Skeletal muscle cell (primary cell): ENCODE measurements at places on chromosomes 1 and 21.

GRCh38 chr1:158998781-158999161 is 10.9 kb upstream of the IFI16 start:
- no peak for DNase-seq

GRCh38 chr1:197225611-197226010 is 42.4 kb upstream of the CRB1 start:
- no peak for DNase-seq

DNA sequence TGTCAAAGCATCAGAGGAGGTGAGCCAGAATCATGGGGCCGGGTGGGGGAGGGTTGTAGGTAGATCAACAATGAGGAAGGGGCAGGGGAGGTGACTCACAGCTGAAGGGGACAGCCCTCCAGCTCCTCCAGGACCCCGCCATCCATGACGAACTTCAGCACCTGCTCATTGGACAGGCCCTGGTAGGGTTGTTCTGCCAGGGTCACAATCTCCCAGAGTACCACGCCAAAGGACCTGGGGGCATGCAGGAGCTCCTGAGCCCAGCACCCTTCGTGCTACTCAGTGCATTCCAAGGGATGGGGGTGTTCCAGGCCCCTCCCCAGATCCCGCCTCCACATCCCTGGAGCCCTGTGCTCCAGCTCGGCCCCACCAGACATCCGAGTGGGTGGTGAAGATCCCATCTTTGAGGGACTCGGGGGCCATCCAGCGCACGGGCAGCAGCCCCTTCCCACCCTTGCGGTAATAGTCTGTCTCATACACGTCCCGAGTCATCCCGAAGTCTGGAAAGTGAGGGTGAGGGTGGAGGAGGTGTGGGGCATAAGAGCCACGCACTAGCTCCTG is 17.5 kb downstream of the INSRR start:
- no peak for DNase-seq

GRCh38 chr1:200972985-200973742 is 50.4 kb downstream of the KIF21B start:
- DNase-seq: no peak

- DNase-seq: no peak
Observed at GRCh38 chr21:38060533-38060932, 144.3 kb upstream of the KCNJ6 start.

DNA sequence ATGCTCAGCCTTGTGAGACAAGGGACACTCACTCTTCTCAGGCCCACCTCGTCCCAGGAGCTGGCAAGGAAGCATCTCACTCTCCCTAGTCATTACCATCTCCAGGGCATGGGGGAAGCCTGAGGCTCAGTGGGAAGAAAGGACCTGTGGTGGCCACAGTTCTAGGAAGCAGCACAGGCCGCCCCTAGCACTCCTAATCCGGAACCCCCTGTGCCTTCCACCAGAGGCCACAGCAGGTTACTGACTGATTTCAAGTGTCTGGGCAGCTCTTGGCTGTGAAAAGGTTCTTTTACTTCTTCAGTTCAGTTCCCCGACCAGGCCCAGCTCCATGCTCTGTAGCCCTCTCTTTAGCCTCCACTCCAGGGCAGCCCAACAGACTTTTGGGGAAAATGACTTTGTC is 84.4 kb downstream of the TRABD2B start:
- DNase-seq: no peak

GRCh38 chr1:115189814-115190539 is 100.7 kb upstream of the TSPAN2 start:
- peak; percentile 85 for DNase-seq

DNA sequence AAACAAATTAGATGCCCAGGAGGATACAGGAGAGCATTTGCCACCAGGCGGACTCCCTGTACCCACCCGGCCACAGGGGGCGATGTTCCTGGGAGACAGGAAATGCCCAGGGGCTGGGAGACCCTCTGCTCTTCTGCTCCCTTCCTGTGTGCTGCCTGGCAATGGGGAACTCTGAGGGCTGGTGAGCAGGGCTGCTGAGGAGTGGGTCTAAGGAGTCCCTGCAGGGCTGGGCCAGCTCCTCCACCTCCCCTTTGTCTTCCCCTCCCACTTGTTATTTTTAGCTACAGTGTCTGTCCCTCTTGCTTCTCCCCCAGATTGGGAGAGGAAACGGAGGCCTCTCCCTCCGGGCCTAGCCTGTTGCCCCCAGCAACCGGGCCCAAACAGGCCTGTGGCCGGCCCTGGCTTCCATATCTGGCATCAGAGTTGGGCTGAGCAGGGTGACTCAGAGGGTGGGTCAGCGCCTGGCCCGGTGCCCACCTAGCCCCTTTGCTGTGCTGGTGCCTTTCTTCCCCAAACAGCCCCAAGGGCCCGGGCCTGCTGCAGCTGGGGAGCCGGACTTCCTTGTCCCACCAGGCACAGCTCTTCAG is 11.6 kb downstream of the LMNA start:
- DNase-seq: peak; percentile 92

- DNase-seq: no peak
Observed at GRCh38 chr21:27805696-27806095, 838.8 kb upstream of the ADAMTS5 start.

DNA sequence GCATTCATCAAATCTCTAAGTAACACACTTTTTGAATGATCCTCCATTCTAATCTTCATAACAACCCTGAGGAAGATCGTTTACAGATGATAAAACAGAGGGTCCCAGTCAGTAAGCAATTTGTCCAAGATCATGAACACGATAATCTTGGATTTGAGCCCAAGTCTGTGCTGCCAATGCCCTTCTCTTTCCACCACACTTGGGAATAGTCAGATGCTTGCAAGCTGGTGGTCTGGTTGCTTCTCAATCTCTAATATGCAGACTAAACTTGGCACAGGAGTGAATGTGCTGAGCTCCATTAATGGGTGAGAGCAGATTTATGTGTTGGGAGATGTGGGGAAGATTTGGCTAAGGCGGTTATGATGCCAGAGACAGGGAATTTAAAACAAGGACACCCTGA is 430.6 kb upstream of the DAB1 start:
- DNase-seq: no peak

- DNase-seq: no peak
Observed at GRCh38 chr1:8629241-8630091, 188.0 kb downstream of the RERE start.

GRCh38 chr1:32063261-32063681 is 9.5 kb upstream of the TMEM39B start:
- no peak for DNase-seq

GRCh38 chr1:66533804-66534740 is at the start of gene SGIP1:
TSS of gene SGIP1 (plus strand) at chr1:66534153. CDS start at chr1:66534359, 206 bp downstream.
- peak; percentile 45 for DNase-seq

- no peak for DNase-seq
Observed at GRCh38 chr1:162074276-162075005, 5.0 kb downstream of the NOS1AP start.

GRCh38 chr1:56081736-56082135 is 497.6 kb downstream of the PLPP3 start:
- DNase-seq: no peak
